Fibroblast of skin of right biceps (primary cell): ENCODE measurements at places on chromosomes 4 and X.
A peak's percentile ranks its signal among the peaks of the same experiment; 100 is the strongest.

GRCh38 chr4:42142591-42142990 lies 9.9 kb downstream of the BEND4 start:
- DNase-seq = no peak

- DNase-seq = no peak
Measured at GRCh38 chr4:10171055-10171454, 54.5 kb upstream of the WDR1 start.

GRCh38 chr4:147734496-147734895 lies 2.6 kb downstream of the ARHGAP10 start:
- no peak for DNase-seq

GRCh38 chrX:11329021-11329420 lies 35.8 kb downstream of the AMELX start:
- peak; percentile 8 for DNase-seq

DNA sequence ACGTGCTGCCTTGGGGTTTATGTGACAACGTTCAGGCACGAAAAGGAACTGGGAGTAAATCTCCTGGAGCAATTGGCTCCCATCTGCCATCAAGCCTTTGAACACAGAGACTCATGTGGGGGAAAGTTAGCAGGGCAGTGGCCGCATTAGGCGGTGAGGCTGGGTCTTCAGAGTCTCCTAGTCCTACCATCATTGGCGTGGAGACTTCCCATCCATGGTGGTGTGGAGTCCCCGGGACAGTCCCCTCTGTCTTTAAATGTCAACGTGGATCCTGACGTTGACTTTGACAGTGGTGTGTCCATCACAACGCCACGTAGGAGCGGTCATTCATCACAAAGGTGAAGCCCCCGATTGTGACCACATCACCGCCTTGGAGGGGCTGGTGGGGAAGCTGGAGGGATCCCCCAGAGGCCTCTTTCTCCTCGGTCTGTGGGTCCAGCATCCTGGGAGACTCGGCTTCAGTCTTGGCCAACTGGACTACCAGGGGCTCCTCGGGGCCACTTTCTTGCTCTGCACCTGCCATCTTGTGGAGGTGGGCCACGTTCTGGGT lies 21.8 kb downstream of the CRLF2 start:
- DNase-seq = no peak

- DNase-seq = no peak
Measured at GRCh38 chr4:74097116-74097515, 1.9 kb downstream of the CXCL2 start.

GRCh38 chrX:22078117-22078516 lies 46.0 kb downstream of the PHEX start:
- DNase-seq = no peak

DNA sequence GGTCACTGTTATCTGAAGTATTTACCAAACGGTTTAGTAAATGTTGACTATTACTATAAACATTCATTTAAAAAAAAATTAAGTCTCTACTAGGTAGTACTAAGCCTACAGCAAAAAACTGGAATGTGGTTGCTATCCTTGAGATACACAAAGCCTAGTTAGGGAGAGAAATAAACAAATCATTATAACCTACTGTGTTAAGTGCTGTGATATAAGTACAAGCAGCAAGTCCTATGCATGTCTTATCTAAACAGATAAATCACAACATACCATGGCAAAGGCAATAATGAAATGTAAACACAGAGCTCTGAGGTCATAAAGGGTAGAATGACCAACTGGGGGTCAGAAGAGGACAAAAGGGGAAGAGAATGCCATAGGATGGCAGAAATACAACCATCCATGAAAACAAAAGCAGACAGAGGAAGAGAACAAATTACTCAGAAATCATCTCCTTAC lies 92.2 kb downstream of the RNF150 start:
- DNase-seq = no peak

GRCh38 chr4:131978120-131978519 lies 1171.0 kb upstream of the PCDH10 start:
- DNase-seq = no peak

- DNase-seq = peak; percentile 78
Measured at GRCh38 chr4:124970011-124970410, 257.5 kb upstream of the ANKRD50 start.

DNA sequence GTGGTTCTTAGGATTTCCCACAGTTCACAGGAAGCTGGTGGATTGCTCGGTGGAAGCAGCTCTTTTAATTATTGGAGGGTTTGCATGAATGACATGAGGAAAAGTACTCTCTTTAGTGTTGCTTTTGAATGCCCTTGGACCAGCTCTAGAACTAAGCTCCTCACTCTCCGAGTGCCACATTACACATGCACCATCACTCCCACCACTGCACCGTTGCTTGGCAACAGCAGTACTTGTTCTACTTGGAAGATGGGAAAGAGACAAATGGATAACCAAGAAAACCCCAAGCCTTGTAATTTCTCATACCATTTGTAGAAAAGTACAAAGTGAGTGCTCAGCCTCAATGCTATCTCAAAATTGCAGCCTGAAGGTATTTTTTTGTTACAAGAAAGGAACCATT lies 620.2 kb upstream of the BOD1L1 start:
- no peak for DNase-seq

- no peak for DNase-seq
Measured at GRCh38 chr4:118823471-118823870, 12.5 kb downstream of the SEC24D start.

- peak; percentile 78 for DNase-seq
Measured at GRCh38 chr4:105399532-105400161, 74.2 kb downstream of the PPA2 start.

DNA sequence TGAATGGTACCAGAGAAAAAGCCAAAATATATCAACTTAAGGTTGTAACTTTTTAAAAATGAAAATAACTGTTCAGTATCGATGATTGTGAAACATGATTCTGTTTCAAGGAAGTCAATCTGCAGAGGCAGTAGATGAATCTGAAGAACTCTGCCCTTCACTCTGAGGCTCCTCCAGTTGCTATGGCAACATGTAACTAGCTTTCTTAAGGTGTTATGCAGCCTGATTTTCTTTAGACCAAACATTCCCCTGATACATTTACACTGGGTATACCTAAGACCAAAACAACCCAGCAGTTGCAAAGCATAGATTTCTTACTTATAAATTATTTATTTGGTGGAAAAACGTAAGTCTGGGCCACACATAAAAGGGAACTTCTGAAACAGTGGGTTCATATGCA lies 133.6 kb upstream of the RASGEF1B start:
- DNase-seq = no peak

DNA sequence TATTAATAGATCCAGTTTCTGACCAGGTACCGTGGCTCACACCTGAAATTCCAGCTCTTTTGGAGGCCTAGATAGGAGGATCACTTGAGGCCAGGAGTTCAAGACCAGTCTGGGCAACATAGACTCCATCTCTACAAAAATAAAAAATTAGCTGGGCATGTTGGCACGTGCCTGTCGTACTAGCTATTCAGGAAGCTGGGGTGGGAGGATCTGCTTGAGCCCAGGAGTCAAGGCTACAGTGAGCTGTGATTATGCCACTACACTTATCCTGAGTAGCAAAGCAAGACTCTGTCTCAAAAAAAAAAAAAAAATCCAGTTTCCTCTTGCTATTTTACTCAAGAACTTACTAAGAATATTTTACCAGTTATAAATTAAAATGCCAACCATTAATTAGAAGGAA lies 91.7 kb downstream of the SLC10A6 start:
- DNase-seq = no peak

GRCh38 chr4:184588893-184589292 lies 60.4 kb downstream of the CASP3 start:
- DNase-seq = no peak

DNA sequence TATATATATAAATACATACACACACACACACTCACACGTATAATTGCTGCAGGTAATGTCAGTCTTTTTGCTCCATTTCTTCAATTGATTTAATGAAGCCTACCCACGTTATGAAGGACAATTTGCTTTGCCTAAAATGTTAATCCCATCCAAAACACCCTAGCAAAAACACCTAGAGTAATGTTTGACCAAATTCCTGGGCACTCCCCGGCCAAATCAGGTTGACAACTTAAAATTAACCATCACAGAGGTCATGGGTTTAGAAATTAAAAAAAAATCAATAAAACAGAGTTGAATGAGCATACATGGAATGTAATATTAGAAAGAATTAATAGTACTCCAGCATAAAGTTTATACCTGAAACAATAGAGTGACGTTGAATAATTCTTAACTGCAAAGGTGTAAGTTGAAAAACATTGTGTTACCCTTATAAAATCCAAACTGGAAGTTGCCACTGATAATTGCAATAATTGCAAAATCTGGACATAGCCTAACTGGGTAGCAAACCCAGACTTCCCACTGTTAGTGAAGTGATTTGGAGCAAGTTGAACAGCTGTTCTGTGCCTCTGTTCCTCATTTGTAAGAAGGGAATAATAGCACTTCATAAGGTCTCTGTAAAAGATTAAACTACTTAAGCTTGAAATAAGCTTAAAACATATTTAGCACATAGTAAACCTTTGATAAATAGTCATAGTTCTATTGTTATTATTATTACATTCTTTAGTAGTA lies 2120.5 kb downstream of the PCDH7 start:
- no peak for DNase-seq

- peak; percentile 2 for DNase-seq
Measured at GRCh38 chrX:51459125-51459524, 37.3 kb downstream of the NUDT11 start.

- peak; percentile 59 for DNase-seq
Measured at GRCh38 chrX:12791257-12792228, at the start of gene PRPS2. Gene PRPS2 (plus strand): TSS chrX:12791412. CDS start chrX:12791498, 86 bp downstream.

DNA sequence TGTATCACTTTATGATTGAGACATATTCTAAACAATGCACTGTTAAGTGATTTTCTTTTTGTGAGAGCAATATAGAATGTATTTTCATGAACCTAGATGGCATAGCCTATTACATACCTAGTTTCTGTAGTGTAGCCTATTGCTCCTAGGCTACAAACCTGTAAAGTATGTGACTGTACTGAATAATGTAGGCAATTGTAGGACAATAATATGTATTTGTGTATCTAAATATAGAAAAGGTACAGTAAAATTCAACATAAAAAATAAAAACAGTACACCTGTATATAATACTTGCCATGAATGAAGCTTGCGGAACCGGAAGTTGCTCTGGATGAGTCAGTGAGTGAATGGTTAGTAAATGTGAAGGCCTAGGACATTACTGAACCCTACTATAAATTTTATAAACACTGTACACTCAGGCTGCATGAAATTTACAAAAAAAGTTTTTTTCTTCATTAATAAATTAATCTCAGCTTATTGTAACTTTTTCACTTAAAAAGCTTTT lies 106.7 kb downstream of the VSIG4 start:
- DNase-seq = no peak

DNA sequence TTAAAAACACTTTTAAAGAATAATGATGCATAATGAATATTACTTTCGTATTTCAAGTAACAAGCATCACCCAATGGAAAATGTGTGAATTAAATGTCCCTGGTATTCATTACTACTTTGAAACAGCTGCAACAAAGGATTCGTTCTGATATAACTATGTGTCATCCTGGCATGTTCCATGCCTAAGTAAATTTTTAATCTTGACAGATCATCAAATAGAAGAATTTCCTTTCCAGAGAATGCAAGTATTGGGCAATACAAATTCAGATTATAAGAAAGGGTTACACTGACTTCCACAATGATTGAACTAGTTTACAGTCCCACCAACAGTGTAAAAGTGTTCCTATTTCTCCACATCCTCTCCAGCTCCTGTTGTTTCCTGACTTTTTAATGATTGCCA lies 105.3 kb downstream of the SPCS3 start:
- DNase-seq = peak; percentile 68

- DNase-seq = no peak
Measured at GRCh38 chrX:5648941-5649568, 579.6 kb downstream of the NLGN4X start.

DNA sequence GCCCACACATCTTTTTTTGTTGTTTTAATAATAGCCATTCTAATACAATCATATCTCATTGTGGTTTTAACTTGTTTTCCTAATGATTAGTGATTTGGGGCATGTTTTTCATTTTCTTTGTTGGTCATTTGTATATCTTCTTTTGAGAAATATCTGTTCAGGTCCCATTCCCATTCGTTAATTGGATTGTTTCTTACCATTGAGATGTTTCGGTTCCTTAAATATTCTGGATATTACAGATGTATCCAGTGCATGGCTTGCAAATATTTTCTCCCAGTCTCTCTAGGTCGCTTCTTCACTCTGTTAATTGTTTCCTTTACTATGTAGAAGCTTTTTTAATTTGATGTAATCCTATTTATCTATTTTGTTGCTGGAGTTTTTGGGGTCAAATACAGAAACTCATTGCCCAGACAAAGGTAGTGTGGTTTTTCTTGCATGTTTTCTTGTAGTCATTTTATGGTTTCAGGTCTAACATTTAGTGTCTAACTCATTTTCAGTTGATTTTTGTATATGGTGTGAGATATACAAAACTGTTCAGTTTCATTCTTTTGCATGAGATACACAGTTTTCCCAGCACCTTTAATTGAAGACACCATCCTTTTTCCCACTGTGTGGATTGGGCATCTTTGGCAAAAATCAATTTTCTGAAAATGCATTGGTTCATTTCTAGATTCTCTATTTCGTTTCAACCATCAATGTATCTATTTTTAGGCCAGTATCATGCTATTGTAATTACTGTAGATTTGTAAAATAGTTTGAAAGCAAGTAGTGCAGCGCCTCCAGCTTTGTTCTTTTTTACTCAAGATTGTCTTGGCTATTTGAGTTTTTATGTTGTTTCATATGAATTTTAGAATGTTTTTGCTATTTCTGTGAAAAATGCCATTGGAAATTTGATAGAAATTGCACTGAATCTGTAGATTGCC lies 195.9 kb downstream of the SCFD2 start:
- DNase-seq = no peak

- peak; percentile 39 for DNase-seq
Measured at GRCh38 chrX:9627922-9628321, 137.7 kb downstream of the GPR143 start.

- DNase-seq = peak; percentile 53
Measured at GRCh38 chr4:80538276-80538926, 202.9 kb downstream of the CFAP299 start.

DNA sequence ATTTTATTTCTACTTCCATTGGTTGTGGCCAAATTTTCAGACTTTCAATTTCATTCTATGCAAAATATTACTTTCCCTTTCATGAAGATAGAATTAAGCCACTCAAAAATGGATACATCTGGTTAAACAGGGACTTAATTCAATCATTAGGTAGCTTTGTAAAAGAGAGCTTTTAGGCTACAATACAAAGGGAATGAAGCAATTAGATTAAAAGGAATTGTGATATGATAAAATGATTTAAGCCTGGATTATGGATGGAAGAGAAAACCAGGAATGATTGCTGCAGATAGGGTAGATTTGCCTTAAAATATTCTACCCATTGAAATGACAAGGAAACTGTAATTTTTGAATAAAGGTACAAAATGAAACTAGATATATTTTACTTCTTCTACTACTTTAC lies 134.6 kb upstream of the PDHA2 start:
- no peak for DNase-seq
